ENCODE measurements at places on chromosomes 2 and 18. TPM values are rescaled to one million over a fixed set of nuclear protein-coding genes. Genes with fewer than 3 reads are reported as not detected.

Gene ZEB2
- 0.46 TPM for total RNA-seq

- no peak overlapping the region for H3K4me3 ChIP-seq
- peaks cover 24% of the 10 kb centered on the region for H3K4me1 ChIP-seq
- DNase-seq = peak; percentile 71
- no peaks in the 10 kb centered on the region for H3K36me3 ChIP-seq
These were observed 85.1 kb downstream of the CTAGE1 start for GRCh38 chr18:22332590-22332989.

Gene TMEM169
- total RNA-seq = 1.8 TPM

DNA sequence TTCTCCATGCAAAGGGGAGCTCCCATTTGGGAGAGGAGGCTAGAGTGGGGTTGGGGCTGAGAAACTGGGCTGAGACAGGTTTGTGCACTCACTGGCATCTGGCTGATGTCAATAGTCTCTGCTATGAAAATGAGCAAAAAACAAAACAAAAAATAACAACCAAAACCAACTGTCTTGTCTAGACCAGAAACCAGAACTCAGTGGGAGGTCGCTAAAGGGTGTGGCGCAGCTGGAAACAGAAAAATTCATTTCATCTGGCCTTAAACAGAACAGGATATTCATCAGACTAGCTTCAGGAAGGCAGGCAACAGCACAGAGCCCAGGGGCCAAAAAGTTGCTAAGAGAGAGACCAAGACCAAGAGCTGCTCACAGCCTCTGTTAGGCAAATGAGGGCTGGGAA is 126.1 kb downstream of the THNSL2 start:
- H3K27ac ChIP-seq = no peak overlapping the region
- H3K4me3 ChIP-seq = no peak overlapping the region
- no peak for DNase-seq
- 0 out of 2 replicates have a peak, but pooled peaks cover 3% of the 10 kb centered on the region for H3K4me1 ChIP-seq
- no peaks in the 10 kb centered on the region for H3K27me3 ChIP-seq

Gene LYPD1
- 4.7 TPM for total RNA-seq

Gene MROH2A
- 0.16 TPM for total RNA-seq

- H3K27ac ChIP-seq = no peak overlapping the region
- H3K27me3 ChIP-seq = no peaks in the 10 kb centered on the region
- H3K4me3 ChIP-seq = no peak overlapping the region
- no peak for DNase-seq
- H3K4me1 ChIP-seq = no peaks in the 10 kb centered on the region
These were observed 909.9 kb upstream of the CHAC2 start for GRCh38 chr2:52857722-52858121.

Gene PAX3
- total RNA-seq = not detected

GRCh38 chr2:134985061-134985460 is 62.2 kb downstream of the MAP3K19 start:
- no peaks in the 10 kb centered on the region for H3K36me3 ChIP-seq
- H3K27me3 ChIP-seq = peaks cover 4% of the 10 kb centered on the region
- H3K4me3 ChIP-seq = no peak overlapping the region
- no peak overlapping the region for H3K27ac ChIP-seq

Data from WTC11 (cell line).